ENCODE measurements at places on chromosomes 16 and 17.

DNA sequence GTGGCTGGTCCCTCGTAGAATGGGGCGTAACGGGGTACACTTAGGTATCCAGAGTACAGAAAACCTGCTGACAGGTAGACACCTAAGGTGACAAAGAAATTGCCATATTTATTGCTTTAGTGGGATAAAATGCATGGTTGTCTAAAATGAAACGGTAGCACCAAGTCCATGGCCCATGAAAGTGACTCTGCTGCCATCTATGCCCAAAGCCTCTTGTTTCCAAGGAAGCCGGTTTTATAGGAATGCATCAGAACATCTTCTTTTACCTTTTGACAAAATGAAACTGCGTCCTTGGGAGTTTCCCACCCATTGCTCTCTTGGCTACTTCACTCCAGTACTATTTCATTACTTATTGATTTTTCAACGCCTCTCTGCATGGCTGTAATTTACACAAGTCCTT lies 151.3 kb upstream of the ZFHX3 start:
- no peak for DNase-seq

DNA sequence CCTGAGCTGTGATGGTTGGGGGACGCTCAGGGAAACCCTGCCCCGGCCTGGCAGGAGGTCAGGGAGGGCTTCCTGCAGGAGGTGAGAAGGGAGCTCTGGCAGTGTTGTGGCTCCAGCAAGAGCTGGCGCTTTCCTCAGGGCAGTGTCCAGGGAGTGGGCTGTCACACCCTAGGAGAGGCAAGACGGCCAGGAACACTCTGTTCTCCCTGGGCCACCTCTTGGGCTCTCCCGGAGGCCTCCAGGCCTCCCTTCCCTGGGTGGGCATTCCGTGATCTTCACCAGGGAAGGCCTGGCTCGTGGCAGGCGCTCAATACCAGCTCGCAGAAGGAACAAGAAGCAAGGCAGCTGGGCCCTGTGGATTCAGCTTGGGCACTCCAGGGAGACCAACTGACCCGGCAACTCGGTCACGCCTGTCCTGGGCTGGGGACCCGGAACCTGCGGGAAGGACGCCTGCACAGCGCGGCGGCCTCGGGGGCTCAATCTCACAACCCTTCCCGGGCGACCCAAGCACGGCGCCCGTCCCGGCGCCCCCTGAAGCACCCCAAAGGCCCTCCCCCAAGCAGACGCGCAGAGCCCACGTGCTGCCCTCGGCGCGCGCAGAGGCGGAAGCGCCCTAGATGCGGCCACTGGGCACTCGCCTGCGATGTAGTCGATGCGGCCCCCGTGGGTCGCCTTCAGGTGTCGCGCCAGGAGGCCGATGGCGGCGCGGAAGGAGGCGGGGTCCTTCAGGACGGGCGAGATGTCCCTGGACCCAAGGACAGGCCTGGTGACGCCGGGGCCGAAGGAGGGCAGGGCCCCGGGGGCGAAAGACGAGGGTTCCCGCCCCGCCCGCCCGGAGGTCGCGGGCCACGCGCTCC lies 588 bp downstream of the APRT start:
- DNase-seq, result peak; percentile 70

DNA sequence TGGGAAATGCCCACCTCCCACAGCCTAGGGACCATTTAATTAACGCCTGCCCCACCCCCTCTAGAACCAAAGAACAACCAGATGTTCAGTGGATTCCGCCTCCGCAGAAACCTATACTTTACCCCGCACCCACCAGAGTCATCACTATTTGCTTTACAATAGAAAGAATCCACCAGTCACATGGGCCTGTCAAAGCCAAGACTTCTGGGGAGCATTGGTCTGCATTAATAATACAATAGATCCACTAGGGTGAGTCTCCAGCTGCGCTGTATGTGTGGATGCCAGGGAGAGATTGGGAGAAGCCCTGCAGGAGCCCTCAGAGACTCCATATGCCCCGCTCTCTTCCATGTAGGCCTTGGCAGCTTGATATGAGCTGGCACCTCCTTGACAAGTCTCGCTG lies 31.3 kb downstream of the CLEC19A start:
- no peak for DNase-seq

- DNase-seq, result no peak
These were observed 1483.7 kb upstream of the GOT2 start for GRCh38 chr16:60217787-60218186.

GRCh38 chr17:16942141-16943031 lies 29.5 kb downstream of the TNFRSF13B start:
- no peak for DNase-seq

- DNase-seq, result no peak
These were observed at the start of gene GPR179 for GRCh38 chr17:38343608-38344419. Gene GPR179 (minus strand): TSS chr17:38343956. CDS start chr17:38343789, 167 bp downstream.

DNA sequence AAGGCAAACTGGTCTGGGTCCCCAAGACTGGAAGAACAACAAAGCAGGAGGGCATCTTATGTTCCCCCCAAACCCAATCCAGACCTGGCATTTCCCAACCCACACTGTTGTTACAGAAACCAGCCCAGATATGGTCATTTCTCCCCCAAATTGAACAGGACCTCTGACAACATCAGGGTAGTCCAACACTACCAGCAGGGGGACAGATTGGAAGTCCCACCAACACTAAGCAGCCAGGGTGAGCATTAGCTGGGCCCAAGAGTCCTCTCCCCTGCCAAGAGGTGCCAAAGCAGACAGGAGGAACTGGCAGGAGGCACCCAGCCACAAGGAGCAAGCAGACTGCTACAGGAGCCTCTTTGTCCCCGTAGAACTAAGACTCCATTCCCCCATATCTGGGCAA lies 29.3 kb upstream of the CNEP1R1 start:
- no peak for DNase-seq

DNA sequence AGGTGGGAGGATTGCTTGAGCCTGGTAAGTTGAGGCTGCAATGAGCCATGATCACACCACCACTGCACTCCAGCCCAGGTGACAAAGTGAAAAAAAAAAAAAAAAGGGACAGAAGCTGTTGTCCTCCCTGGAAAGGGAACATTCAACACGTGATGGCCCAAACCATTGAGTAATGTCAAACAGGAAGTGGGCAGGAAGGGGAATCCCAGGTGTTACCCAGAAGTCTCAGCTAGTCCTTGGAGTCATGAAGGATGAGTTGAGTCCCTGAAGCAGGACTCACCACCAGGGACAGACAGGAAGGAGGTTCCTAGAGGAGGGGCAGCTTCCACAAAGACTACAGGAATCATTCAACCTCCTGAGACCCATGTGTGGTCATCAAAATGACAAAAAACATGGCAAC lies 19.8 kb upstream of the CMIP start:
- DNase-seq, result peak; percentile 68

DNA sequence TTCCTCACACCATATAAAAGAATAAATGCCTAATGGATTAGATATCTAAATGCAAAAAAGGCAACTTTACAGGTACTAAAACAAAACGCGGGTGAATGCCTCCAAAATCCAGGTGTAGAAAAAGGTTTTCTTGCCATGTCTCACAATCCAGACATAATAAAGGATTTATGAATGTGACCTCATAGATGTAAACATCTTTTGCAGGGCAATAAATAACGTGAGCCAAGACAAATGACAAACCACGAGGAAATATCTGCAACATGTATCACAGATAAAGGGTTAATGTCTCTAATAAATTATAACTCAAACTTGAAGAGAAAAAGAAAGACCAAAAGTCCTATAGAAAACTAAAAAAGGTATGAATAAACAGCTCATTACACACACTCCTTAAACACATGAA lies 180.7 kb downstream of the PARN start:
- DNase-seq, result no peak

DNA sequence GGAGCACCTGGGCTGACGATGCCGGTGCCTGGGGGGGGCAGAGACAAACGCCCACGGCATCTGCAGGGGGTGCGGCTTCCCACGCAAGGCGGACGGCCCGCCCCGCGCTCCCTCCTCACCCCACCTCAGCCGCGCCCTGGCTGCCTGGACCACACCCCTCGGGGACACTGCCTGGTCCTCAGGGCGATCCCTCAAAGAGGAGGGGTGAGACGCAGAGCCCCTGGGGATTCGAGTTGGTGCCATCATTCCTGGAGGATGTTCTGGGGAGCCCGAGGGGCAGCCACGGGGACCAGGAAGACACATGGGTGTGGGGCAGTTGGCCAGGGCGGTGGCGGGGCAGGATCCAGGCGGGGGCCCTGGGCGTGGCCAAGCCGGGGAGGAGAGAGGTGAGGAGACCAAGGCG lies 3.9 kb downstream of the IGFALS start:
- no peak for DNase-seq

DNA sequence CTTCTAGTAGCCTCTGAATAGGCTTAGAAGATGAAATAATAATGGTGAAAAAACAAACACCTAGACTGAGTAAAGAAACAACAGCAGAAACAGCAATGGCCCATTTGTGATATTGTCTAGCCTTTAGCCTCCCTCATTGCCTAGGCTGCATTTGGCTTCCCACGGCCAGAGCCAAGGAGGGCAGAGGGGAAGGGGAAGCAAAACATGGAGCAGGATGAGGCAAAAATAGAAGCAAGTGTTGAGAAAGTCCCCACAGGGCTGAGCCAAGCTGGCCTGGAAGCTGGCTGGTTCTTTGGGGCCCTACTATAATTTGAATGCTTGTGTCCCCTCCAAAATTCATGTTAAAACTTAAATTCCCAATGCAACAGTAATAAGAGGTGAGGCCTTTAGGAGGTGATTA lies 60.2 kb upstream of the KSR1 start:
- no peak for DNase-seq

DNA sequence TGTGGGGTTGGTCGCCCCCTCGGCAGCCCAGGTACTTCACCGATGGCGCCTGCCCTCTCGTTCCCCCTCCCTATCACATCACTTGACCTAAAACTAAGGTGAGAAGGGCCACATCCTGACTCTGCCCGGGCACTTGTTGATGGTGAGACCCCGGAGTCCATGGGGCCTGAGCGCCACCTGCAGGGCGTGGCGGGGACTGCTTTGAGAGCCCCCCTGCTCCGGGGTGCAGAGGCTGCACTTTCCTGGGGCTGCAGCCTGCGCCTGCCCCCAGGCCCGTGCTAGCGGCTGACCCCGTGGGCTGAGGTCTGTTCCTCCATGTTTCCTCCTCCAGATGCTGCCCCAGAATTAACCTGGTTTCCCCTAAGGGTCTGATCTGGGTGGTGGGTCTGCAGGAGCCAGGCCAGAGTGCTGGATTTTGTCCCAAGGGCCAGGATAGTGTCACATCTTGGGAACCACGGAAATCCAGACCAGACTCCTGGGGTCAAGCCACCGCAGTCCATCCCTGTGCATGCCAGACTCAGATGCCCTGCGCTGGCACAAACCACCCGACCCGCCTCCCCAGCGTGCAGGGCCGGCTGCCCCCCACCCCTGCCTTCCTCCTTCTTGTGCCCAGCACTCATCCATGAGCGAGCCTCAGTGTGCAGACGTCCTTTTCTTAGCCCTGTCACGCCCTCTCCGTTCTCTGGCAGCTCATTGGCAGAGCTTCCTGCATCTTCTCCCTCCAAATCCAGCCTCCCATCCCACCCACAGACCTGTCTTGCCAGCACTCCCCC lies 2.7 kb downstream of the NDUFAF8 start:
- peak; percentile 65 for DNase-seq

DNA sequence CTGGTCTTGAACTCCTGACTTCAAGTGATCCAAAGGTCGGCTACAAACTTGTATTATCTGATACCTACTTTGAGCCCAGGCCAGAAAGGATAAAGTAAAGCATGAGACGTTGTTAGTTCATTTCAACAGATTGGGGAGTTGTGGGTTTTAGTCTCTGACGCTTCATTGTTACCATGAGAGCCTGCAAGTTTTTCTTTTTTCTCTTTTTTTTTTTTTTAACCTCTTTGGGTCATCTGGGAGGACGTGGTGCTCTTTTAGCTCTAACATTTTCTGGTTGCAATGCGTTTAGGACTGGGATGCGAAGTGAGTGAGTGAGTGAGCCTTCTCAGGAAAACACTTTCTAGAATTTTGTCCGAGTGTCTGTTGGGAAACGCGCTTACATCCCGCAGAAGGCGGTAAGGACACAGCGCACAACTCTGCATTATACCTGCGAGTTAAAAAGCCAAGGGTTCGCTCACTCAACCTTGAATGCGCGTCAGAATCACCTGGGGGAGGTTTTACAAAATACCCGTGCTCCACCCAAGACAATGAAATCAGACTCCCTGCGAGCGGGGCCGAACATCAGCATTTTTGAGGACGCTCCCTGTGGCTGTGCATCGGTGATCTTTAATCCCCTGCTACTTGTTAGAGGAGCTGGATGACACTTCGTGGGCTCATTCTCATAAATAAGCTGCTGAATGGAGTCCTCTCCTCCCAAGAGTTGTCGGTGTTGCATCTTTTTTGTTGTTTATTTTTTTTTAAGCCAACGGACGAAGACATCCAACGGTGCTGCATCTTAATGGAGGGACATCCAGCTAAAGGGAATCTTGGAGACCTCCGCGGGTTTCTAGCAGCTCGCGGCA lies 629 bp upstream of the RNF135 start:
- no peak for DNase-seq

- DNase-seq, result peak; percentile 39
These were observed 5.2 kb upstream of the GUCY2D start for GRCh38 chr17:7997186-7997585.

DNA sequence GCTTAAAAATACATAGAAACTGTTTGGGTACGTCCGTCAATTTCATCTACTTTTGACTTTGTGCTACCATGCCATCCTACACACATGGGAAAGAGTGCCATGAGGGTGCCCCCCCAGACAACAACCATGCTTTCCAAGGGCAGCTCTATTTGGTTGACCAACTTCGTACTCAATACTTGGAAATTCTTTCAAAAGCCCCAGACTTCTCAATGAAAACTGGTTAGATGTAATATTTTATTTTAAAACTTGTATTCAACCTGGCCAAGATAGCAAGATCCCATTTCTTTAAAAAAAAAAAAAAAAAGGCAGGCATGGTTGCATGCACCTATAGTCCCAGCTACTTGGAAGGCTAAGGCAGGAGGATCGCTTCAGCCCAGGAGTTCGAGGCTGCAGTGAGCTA lies 98.4 kb downstream of the PARN start:
- DNase-seq, result no peak

DNA sequence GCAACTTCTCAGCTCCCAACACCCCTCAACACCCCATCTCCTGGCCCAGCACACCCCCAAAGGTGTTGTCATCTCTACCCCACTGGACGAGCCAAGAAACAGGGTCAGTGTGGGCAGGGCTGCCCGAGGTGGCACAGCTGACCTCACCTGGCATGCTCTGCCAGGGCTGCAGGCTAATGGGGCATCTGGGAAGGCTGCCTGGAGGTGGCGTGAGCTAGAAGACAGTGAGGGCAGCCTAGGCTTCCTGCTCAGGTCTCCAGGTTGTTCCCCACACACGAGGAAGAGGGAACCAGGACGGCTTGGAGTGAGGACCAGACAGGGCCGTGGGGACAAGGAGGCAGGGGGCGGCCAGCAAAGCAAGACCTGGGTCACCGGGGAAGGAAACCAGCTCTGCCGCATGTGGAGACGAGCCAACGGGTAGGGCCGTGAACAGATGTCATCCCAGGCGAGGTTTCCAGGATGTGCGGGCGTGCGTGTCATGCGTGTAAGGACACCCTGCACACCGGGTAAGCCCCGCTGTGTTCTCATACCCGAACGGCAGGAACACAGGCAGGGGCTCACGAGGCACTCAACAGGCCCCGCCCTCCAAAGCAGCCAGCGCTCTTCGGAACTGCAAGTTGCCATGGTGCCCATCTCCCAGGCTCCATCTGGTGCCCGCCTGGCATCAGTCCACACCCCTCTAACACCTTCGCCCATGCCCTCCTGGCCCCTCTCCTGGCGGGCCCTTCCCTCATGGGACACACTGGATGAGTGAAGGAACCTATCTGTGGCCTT lies 29.6 kb upstream of the PVALEF start:
- DNase-seq, result no peak
